ENCODE measurements at places on chromosomes 12 and 14.

DNA sequence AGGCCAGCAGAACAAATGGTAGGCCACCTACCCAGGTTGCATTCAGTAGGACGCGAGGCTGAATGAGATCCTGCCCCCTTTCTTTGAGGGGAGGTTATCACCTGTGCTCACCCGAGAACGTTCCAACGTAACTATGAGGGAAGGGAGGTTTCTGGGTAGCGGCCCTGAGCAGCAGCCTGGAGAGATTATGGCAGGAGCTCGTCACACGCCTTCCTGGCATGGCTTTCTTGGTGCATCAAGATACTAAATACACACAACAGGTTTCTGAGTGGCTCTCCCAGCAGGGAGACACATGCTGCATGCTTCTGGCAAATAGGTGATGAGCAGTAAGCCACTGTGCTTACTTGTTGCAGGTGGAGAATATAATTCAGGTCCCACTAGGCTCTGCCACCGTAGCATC is 147.7 kb downstream of the CALM1 start:
- no peak for DNase-seq

DNA sequence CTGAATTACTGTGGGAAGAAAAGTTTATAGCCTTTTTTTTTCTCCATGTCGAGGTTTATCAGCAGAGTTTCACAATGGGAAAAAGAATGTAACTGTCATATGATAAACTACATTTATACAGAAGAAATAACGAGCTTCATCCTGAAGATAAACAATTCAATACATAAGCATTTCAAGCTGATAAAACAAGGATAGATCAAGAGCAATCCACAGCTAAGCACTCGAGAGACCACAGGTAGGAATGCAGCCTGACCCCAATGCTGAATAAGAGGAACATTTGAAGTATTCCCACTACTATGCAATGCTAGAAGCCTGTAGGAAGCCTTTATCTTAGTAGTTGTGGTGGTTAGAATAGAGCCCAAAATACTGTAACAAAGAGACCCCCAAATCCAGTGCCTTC is 32.6 kb upstream of the DAAM1 start:
- DNase-seq: no peak

DNA sequence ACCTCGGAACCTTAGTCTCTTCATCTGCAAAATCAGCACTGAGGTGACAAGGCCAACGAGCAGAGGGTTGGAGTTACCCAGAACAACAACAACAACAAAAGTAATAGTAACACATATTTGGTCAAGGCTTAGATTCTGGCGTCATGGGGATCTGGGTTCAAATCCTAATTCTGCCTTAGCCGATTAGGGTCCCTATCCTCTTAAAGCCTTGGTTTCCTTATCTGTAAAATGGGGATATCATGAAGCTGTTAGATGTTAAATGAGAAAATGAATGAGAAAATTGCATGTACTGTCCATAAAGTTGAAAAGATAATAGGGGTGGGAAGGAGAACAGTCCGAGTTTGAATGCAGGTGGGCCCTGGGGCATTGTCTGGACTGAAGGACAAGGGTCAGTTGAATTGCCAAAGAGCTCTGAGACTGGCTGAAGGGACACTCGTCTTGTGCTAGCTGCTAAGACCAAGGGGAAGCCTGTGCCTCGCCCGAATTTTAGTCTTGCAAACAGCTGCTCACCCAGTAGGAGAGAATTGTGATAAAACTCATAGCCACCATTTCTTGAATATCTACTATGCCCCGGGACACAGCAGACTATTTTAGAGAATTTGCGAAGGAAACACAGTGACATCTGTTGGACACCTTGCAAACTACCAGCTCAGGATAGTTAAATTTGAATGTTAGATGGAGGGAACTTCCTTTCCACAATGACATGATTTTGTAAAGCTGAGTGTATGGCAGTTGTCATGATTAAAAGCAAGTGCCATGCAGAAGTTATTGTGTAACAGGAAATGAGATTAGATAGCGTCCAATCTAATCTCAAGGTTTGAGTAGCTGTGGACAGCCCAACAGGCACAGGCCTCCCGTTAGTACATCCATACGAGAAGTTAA is 6.8 kb upstream of the HNF1A start:
- peak; percentile 67 for DNase-seq

DNA sequence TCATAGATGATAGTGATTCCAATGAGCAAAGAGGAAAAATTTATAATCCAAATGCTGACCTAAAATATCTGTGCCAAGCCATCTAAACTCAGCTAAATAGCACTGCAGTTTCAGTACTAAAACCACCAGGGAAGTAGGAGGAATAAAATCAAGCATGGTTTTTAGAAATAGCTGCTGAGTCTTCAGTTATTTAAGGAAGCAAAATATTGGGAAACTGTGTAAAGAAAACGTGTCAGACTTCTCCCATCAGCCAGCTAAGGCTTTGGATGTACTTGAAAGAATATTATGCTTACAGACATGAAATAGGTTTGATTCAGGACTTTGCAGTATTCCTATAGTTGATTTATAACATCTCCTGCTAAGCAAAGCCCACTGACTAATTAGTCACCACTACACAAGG is 24.7 kb downstream of the CLEC2D start:
- DNase-seq: no peak

DNA sequence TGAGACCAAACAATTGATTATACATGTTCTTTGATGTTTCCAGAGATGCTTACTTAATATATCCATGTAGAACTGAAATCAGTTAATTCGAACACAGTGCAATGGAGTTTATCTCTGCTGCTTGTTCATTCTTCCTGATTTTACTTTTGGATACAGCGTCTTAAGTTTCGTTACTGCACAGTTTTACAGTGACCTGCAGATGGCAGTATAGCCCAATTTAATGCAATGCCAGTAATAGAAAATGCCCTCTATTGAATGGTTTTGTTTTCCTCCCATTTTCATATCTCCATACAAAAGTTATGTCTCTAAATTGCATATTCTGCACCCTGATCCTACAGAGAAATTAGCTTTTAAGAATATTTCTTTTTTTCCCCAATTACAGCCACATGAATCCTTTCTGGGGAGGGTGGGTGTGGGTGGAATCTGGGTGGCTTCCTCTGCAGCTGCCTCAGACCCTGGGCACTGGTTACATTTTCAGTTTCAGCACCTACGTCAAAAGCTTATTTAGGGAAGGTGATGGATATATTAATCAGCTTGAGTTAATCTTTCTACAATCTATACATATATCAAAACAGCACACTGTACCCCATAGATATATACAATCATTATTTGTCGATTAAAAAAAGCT is 101.1 kb upstream of the DCD start:
- DNase-seq: peak; percentile 72

- no peak for DNase-seq
Observed at GRCh38 chr12:30814295-30814655, 59.5 kb upstream of the CAPRIN2 start.

GRCh38 chr12:27468241-27468640 is 21.7 kb downstream of the SMCO2 start:
- DNase-seq: no peak

DNA sequence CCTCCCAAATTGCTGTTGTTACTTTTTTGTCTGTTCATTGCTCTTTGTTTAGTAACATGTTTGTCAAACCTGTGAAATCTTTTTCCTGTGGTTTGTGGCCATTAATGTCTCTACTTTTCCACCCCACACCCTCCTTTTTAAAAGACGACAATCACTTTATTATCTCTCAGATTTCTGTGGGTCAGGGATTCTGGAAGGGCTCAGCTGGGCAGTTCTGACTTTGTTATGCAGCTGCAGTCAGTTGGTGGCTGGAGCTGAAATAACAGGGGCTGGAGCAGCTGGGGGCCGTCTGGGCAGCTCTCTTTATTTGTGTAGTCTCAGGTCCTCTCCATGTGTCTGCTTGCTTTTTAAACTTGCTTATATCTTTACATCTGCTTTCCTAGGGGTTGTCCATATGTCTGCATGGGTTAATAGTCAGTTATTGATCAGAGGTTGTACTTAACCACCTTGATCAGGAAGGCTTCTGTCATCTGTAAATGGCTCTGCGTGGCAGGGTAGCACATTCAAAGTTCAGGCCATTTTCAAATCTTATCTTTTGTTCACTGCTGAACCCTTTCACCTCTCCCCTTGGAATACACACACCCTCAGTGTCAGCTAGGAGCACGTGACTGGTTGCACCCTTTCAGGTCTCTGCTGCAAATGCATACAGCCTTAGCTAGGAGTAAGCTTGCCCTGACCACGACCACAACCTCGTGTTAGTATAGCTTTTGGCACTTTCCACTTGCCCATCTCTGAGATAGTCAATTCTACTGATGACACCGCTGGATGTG is 27.9 kb downstream of the BORCS5 start:
- peak; percentile 58 for DNase-seq

DNA sequence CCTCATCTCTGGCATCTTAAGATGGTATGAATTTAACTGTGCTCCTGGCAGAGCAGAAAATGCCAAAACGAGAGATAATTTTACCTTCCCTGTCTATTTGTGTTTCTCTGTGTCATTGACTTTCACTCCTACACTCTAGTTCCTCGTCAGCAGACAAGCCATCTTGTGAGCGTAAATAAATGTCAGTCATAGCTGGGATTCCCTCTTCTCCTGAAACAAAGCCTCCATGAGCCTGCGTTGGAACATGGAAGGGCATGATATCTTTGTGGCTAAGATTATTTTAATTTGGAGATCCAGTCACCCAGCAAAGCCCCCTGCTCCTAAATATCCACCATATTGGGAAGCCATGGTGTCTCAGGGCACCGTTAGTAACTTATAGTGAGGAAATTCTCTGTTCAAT is 37.8 kb upstream of the TUNAR start:
- DNase-seq: no peak

DNA sequence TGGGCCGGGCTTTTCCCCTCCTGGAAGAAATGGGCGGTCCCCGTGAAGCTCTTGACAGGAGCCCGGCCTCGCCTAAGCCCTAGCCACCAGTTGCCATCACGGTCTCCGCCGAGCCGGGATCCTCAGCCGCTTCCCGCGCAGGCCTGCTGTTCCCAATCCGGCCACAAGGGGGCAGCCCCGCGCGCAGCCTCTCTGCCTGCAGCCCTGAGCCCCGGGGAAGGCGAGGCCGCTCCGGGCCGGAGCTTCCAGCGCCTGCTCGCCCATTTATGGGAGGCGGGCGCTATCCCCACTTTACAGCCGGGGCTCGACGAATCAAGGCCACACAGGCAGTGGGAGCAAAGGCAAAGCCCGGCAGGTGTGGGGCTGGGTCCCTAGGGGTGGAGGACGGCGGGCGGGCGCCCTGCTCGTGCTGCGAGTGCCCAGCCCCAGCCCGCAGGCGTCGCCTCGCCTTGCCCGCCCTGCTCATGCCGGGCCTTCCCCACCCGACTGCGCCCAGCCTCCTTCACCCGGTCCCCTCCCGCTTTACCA is 61.5 kb downstream of the LGMN start:
- DNase-seq: peak; percentile 48

DNA sequence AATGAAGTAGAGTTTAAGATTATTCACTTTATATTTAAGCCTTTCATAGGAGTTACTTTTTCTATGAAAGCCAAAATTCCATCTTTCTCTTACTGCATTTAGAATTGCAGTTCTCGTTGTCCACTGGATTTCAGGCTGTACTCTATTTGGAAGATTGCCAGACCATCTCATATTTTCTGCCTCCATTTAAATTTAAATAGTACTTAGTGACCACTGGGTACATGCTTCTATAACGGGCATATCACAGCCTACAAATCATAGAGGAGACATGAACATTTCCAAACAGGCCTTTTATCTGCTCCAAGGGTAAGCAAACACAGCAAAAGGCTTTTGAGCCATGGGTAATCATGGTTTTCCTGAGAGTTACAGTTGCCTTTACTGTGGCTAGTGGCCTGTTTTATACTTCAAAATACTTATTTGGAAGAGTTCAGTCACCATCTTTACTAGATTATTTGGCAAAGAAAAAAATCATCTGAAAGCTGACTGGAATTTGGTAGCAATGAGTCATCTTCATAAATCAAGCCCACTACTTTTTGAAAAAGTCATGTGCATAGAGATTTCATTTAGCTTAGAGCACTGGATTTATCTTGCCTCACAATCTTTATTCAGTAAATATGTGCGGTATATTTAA is 15.7 kb downstream of the ANO6 start:
- DNase-seq: no peak

GRCh38 chr12:127455347-127456265 is 811.4 kb upstream of the TMEM132C start:
- DNase-seq: no peak

DNA sequence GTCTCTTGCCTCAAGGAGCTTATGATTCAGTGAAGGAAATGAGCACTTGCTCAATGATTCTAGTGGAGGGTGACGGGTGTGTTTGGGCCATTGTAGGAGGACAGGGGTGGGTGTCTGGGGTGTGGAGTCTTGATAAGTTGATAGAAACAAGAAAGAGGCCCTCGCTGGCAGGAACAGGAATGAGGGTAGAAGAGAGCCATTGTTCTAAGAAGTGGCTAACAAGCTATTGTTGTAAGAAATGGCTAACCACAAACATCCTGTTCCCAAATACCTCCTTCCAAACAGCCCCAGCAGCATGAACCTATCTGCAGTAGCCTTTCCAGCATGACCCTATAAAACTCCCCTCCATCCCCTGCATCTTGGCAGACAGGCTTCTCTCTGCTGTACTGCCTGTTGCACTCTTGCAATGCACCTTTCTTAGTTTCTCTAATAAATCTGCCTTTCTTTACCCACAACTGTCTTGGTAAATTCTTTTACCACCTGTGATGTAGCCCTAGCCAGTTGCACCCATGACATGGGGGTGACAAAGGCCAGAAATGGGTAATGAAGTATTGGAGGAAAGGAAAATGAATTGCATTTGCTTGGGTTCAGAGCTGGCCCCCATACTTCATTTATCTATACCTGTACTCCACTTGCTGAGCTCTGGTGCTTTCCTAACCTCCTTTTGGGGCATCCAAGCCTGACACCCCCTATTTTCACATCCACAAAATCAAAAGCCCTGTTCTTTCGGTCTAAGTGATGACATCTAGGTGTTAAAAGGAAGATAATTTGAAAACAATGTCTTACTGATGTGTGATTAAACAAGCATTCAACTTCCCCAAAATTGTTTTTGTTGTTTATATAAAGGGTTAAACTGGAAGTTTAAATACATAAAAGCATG is 389.1 kb downstream of the GRIN2B start:
- DNase-seq: no peak

DNA sequence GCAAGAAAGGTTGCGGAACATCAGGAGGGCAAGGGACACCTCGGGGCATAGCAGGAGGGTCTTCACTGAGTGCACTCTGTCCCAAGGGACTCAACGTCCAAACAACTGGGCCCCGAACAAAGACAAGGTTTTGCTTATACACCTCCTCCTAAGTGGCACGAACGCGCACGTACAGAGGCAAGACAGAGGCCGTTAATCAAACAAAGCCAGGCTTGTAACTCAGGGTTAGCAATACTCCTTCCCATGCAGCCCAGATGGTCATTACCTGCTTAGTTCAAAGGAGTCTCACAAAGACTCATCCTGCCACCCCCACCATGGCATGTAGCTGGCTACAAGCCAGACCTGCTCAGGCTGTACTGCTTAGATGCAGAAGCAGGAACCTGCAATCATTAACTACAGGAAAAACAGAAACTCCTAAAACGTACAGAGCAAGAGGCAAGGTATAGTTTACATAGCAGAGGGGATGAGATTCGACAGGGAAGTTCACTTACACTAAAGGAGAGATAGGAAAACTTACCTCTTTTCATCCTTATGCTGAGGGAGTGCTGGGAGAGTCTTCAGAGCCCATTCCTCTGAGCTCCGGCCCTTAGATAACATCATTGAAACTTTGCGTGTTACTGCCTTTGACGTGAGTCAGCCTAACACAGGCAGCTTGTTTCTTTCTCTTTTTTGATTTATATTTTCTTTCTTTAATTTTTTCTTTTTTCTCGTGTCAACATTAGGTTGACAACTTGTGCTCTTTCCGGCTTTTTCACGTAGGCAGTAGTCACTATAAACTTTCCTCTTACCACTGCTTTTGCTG is 1319.1 kb downstream of the TMEM121 start:
- DNase-seq: peak; percentile 28
